ENCODE measurements at places on chromosomes 12 and 14.

GRCh38 chr12:69822201-69822860 lies 2.7 kb upstream of the MYRFL start:
- no peak for DNase-seq

- no peak for DNase-seq
Observed at GRCh38 chr12:87320724-87321123, 708.5 kb downstream of the C12orf50 start.

DNA sequence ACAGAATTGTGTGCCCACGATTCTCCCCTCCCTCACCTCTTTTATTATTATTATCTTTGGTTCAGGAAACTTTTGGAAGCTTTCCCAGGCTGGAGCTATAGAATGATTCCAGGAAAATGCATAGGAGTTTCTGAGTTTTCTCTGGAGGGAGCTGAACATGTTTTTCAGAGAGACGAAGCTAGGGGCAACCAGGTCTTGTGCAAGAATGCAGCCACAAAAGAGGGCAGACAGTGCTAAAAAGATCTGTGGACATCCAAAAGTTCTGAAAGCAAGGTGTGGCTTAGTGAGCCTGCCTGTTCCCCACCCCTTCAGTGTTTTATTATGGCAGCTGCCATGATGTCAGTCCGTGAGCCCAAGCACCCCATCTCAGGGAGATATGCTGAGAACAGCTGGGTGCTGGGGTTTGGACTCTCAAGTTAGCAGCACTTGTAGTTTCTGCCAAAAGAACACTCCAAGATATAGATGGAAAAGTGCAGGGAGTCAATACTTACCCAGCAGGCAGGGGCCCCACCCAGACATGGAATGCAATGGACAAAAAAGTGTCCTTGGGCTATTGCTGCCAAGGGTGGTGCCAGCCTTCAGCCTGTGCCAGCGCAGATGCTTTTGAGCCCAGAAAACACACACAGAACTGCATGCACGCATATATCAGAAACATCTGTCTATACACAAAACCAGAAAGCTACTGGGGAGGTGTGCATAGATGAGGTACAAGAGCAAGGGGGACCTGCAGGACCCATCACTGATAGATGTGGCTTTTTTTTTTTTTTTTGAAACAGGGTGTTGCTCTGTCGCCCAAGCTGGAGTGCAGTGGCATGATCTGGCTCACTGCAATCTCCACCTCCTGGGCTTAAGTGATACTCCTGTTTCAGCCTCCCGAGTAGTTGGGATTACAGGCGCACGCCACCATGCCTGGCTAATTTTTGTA lies 17.0 kb upstream of the IRF2BPL start:
- DNase-seq = no peak

- no peak for DNase-seq
Observed at GRCh38 chr12:47903927-47904712, 674 bp downstream of the VDR start.

- DNase-seq = no peak
Observed at GRCh38 chr12:13278249-13278787, 81.8 kb downstream of the EMP1 start.

DNA sequence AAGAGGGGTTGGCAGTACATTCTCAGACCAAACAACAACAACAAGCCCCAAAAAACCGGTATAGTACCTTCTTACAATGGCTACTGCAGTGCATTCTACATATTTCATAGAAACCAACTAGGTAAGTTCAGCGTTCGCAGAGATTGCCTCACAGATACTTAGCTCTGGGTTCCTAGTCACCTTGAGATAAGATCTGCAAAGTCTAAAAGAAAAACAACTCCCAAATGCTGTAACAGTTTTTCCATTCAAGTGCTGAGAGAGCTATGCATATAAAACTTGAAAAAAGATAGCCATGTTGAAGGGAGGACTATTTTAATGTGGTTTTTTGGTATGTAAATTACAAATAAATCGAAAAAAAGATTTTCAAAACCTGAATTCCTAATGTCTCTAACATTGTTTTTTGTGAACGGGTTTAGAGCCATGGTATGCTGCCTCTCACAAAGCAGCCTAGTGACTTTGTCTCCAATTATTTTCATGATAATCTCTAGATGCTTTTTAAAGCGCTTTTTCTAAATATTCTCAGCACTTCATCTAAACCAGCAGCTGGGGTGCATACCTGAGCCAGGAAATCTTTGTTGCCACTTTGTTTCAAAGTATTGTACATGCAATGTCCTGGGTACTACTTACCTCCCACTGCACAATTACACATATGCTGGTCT lies 56.6 kb upstream of the CRACR2A start:
- no peak for DNase-seq

DNA sequence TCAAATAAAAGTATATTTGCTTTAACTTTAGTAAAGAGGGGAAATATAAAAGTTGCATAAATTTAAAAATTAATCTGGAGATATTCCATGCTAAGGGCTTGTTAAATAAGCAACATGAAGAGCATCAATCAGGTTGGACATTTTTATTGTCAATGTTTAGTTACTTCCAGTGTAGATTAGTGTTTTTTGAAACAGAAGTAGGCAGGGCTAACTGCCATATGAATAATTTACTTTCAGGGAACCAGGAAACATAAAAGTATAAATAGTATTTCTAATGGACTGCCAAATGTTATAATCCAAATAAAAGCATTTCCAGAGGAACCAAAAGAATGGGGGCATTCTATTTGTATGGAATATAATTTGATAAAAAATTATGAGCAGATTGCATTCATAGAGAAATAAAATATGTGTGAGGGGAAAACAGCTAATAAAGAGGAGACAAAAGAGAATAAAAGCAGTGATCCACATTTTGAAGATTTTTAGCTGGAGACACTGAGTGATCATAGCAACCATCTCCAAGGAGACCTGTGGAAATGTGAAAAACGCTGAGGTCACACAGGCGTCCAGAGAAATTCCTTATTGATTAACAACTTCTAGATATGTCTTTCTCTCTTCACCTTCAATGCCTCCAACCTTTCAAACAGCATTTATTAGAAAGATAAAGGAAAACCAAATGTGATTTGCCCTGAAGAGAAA lies 70.8 kb downstream of the SRGAP1 start:
- DNase-seq = no peak

- DNase-seq = no peak
Observed at GRCh38 chr12:121034616-121035305, 4.3 kb downstream of the OASL start.

DNA sequence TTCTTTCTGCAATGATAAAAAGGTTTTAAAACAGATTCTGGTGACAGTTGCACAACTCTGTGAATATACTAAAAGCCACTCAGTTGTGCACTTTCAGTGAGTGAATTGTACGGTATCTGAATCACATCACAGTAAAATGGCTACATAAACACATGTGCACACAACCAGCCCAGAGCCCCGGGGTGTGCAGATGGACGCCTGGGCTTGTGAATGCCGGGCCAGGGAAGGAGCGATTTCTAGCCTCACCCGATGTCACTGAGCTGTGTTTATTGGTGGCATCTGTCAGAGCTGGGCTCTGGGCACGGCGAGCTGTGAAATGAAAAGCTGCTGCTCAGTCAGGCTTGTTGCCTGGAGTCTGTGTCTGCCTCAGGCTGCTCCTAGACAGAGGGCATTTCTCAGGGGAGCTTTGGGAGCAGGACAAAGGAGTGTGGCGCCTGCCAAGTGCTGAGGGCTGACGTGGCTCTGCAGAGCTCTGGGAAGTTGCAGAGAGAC lies 25.9 kb downstream of the RHOF start:
- DNase-seq = no peak

DNA sequence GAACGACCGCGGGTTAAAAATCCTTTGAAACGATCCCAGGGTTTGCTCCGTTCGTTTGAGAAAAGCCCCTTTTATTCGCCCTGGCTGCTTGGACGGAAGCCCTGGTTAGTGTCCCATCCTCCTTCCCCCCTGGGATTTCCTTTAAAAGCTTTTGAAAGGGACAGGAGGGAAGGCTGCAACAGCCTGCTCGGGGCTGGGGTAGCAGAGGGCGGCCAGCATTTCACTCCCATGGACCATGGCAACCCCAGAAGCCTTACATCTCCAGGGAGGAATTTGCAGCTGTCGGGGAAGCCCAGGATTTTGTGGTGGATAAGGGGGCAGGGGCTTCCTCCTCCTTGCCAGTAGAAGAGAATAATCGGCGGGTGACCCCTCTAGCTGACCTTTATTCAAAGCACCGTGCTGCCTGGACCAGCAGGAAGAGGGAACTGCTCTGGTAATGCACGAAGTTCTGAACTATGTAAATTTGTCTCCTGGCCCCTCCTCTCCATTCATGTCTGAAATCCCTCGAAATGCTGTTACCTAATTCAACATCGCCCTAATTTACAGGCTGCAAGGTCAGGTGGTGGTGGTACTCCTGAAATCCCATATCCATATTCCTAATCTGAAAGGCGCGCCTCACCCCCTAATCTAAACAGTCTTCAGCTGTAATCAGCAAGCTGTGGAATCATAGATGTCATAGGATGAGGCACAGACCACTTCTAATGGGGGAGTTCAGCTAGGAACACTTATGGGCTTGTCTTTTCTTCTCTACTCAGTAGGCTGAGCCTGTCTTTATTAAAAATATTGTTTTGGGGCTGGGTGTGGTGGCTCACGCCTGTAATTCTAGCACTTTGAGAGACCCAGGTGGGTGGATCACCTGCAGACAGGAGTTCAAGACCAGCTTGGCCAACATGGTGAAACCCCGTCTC lies 1.0 kb upstream of the CLIP1 start:
- no peak for DNase-seq

DNA sequence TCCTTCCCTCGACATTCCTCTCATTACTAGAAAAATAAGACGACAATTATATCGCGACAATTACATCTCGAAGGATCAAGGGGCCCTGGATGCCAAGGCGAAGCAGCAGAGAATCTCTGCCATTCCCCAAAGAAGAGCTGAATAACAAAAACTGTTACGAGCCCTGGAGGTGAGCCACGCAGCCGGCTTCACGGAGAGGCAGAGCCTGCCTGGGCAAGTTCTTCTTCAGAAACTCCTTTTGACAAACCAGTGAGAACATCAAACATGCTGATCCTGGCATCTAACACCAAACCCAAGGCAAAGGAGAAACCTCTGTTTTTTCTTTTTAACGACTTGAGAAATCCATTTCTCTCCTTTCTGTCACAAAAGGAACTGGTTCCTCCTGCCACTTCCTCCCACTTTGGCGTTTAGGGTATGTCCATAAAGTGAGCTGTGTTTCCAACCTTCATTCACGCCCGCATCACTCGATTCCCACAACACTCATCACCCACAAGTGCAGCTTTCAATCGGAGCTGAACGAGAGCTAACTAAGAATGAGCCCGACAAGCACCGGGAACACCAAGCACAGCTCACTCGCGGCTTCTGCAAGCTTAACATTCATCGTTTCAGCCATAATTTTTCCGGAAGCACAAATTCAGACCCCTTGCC lies 21.5 kb downstream of the CCDC88C start:
- no peak for DNase-seq

DNA sequence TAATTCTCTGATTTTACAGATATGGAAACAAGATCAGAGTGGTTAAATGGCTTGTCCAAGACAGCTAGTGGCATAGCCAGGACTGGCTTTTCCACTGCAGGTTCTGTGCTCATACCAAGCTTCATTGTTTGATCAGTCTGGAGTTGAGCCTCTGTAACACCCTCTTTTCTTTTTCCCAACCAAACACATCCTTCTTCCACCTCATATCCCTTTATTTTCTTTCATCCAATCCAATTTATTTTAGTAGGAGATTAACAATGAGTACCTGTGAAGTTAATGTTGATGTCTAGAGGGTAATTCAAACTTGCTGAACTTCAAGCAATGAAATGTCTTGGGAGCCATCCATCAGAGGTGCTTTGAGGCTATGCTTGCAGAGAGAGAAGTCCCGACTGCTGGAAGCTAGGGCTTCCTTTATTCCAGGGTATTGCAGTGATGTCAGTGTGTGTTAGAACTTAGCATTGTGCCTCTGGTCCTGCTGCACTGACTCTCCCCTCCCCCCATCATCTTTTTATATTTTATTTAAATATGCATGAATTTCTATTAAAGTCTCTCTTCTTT lies 452.1 kb upstream of the PDE3A start:
- no peak for DNase-seq

DNA sequence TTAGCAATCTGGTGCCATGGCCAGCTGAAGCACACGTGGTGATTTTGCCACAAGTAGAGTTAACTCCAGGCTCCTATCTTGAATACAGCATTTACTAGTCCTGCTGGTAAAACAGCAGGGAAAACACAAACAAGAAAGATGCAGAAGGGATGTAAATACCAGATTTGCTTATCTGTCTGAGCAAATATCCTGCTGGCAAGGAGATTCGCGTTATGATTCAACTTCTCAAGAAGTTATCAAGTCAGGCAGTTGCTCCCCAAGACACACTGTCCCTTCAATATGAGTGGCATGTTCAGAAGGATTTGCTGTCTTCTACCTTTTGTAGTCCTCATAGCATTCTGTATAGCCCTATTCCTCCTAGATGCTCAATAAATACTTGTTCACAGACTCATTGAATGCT lies 171.2 kb upstream of the EGLN3 start:
- DNase-seq = no peak

DNA sequence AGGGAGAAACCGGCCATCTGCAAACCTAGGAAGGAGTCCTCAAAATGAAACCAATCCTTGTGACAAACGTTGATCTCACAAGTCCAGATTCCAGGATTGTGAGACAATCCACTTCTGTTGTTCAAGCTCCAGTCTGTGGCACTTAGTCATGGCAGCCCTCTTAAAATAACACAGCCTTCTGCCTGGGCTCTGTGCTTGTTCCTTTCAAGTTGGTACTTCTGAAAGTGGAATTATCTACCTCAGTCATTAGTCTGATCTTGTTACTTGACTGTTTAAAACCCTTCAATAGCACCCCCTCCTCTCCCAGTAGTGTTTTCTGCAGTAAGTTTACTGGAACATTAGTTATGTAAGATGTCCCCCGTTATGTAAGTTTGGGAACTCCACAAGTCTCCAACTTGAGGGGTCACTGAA lies 111.0 kb upstream of the HIF1A start:
- no peak for DNase-seq

- no peak for DNase-seq
Observed at GRCh38 chr14:91232603-91233002, 11.9 kb downstream of the GPR68 start.

GRCh38 chr14:90828642-90829487 lies 12.6 kb upstream of the TTC7B start:
- DNase-seq = peak; percentile 26

GRCh38 chr12:103524238-103524875 lies 28.6 kb upstream of the C12orf42 start:
- no peak for DNase-seq

- DNase-seq = no peak
Observed at GRCh38 chr14:50601394-50601793, 41.4 kb downstream of the ATL1 start.

- no peak for DNase-seq
Observed at GRCh38 chr14:93183596-93184317, 940 bp downstream of the MOAP1 start.

- DNase-seq = no peak
Observed at GRCh38 chr12:92533280-92533890, 169.4 kb upstream of the PLEKHG7 start.

DNA sequence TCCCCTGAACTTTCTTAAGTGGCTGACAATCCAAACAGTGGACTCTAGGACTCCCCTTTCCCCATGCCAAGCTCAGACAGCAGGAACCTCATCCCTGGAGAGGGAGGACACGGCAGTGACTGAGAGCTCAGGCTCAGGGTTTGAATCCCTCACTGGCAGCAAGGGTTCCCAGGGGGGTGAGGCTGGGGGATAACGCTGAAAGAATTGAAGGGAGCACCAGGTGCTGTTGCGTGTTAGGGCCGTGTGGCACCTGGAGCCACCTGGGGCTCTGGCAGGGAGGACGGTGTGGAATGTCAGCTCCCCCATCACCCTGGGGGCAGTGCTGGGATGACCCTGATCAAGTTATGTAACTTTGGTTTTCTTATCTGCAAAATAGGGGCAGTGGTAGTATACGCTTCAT lies 40.1 kb downstream of the ANO2 start:
- DNase-seq = no peak

- DNase-seq = no peak
Observed at GRCh38 chr14:100874051-100874410, 29.5 kb downstream of the RTL1 start.
